ENCODE measurements at places on chromosomes 16 and 17.

DNA sequence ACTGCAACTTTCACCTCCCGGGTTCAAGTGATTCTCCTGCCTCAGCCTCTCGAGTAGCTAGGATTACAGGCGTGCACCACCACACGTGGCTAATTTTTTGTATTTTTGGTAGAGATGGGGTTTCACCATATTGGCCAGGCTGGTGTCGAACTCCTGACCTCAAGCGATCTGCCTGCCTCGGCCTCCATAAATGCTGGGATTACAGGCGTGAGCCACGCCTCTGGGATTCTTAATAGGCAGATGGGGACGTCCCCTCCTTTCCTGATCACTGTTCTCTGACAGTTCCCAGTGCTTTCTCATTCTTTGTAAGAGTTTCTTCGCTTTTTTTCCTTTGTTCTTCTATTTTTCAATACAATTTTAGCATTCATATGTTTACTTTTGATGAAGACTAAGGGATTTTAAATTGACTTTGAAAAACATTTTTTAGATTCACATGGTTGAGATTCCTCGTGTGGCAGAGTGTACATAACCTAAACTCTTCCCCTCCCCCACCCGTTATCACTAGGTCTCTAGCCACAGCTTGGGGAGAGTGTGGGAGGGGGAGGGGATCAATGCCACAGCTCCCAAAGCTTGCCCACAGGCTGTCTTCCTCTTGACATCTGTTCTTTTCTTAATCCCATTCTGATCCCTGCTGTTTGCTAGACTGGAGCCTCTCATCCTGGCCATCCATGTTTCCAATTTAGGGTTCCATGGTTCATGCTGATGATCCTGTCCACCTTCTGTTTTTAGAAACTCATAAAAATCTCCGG lies 11.0 kb downstream of the ADORA2B start:
- DNase-seq: no peak

DNA sequence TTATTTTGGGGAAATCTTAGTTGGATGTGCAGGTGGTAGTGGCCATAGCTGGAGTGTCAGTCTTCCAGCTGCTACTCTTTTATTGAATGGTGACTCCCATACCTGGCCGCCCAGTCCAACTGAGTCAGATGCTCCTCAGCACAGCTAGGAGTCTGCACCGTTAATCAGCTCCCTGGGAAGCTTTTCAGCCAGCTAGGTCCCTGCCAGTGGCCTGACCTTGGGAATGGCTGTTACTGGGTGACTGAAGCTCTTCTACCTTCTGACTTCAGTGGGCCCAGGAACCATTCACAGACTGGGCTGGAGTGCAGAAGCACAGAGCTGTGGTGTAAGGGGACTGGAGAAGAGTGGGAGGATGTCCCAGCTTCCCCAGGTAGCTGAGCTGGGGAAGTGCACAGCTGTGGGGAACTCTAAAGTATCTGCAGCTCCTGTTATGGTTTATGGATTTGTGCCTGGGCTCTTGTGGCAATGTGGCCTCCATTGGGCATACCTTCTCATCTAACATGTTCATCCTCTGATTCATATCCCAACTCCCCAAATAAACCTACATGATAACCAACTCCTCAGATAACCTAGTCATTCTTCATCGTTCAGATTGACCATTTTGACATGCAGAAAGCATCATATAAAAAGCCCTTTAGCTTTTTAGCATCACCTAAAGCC lies 14.0 kb downstream of the ALKBH5 start:
- no peak for DNase-seq

GRCh38 chr17:61574542-61575351 lies 16.3 kb downstream of the NACA2 start:
- DNase-seq: peak; percentile 40

- DNase-seq: no peak
Observed at GRCh38 chr17:82444284-82444893, 6.2 kb downstream of the CYBC1 start.

GRCh38 chr17:68346448-68346847 lies 55.2 kb downstream of the ARSG start:
- no peak for DNase-seq

GRCh38 chr17:44602390-44602789 lies 45.1 kb downstream of the FZD2 start:
- DNase-seq: no peak

DNA sequence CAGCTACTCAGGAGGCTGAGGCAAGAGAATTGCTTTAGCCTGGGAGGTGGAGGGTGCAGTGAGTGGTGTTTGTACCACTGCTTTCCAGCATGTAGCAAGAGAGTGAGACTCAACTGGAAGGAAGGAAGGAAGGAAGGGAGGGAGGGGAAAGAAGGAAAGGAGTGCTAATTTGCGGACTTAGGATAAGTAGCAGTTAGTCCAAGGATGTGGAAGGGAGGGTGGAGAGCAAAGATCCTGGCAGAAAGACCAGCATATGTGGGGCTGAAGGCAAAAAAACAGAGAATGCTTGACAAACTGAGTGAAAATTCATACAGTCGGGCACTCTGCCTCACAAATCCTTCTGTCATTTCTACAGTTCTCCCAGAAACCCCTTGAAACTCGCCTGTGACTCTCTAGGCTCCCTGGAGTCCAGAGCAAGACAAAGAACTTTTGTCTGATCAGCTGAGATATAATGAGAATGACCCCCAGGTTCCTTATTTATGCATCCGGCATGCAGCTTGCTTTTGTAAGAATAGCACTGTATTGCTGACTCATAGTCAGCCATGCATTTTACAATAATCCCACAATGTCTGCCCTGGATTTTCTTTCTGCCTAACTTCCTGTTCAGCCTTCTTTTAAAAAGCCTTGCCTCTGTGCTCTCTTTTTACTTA lies 31.5 kb downstream of the CDK5RAP3 start:
- no peak for DNase-seq

DNA sequence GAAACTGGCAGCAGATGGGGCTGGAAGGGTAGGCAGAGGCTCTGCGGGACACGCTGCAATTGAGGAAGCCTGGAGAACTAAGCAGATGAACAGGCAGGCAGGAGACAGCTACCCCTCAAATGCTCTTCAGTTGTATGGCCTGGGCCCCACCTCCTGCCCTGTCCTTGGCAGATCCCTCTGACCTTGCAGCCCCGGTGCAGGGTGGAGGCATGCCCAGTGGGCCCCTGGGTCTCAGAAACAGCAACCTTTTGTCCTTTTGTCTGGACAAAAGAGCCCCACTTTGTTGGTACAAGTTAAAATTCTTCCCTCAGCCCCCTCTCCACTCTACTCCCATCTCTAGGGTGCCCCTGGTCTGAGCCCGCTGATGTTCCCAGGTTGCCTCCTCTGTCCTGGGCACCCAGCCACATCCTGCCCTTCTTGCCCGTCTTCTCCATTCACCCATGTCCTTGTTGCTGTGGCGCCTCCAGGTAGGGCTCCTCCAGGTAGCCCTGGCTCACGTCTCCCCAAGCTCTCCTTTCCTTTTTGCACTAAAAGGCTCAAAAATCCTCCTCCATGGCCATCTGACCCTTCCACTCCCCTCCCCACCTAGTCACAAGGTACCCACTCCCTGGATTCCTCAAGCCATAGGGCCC lies 136.8 kb downstream of the CLEC16A start:
- no peak for DNase-seq

DNA sequence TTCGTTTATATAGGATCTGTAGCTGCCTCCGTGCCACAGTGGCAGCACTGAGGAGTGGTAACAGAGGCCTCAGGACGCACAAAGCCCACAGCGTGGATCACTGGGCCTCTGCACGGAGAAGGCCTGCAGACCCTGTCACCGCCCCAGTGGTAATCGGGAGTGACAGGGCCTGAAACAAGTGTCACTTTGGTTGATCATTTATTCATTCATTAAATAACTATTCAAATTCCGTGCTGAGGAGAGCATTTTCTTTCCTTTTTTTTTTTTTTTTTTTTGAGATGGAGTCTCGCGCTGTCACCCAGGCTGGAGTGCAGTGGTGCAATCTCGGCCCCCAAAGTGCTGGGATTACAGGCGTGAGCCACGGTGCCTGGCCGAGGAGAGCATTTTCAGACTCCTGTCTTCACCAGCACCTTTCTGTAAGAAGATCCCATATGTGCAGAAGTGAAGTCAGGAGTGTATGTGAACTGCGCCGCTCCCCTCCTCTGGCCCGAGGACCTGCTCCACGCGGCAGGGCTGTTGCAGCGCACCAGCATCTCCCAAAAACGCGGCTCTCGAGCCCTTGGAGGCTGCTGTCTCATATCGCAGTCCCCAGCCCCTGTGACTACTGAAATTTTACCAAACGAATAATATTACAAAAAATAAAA lies 44.9 kb upstream of the TRAP1 start:
- DNase-seq: no peak

- DNase-seq: no peak
Observed at GRCh38 chr17:76353004-76353598, 615 bp downstream of the PRPSAP1 start.

DNA sequence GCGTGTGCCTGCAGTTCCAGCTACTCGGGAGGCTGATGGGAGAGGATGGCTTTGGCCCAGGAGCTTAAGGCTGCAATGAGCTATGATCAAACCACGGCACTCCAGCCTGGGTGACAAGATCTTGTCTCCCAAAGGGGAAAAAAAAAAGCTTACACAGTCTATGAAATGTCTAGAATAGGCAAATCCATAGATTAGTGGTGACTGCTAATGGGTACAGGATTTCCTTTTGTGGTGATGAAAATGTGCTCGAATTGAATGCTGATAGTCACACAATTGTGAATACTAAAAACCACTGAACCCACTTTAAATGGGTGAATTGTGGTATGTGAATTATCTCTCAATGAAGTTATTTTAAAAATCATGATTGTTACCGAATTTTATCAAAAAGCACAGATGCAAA lies 14.9 kb downstream of the USP7 start:
- no peak for DNase-seq

- DNase-seq: peak; percentile 64
Observed at GRCh38 chr16:68715471-68715870, 21.6 kb upstream of the CDH1 start.

DNA sequence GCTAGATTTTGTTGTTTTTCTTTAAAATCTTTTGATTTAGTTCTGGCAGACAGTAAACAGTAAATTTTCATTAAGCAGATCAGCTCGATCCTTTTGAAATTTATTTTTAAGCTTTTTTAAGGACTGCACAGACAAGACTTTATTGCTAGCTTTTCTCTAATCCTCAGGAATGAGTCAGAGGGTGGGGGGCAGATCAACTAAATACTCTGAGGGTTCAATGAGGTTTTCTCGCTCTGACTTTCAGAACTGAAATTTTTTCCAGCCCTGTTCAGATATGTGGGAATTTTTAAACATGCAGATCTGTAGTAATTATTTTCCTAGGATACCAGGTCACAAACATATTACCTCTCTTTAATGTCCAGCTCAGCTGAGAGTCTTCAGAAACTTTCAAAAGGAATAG lies 977.2 kb downstream of the CDH11 start:
- DNase-seq: no peak

DNA sequence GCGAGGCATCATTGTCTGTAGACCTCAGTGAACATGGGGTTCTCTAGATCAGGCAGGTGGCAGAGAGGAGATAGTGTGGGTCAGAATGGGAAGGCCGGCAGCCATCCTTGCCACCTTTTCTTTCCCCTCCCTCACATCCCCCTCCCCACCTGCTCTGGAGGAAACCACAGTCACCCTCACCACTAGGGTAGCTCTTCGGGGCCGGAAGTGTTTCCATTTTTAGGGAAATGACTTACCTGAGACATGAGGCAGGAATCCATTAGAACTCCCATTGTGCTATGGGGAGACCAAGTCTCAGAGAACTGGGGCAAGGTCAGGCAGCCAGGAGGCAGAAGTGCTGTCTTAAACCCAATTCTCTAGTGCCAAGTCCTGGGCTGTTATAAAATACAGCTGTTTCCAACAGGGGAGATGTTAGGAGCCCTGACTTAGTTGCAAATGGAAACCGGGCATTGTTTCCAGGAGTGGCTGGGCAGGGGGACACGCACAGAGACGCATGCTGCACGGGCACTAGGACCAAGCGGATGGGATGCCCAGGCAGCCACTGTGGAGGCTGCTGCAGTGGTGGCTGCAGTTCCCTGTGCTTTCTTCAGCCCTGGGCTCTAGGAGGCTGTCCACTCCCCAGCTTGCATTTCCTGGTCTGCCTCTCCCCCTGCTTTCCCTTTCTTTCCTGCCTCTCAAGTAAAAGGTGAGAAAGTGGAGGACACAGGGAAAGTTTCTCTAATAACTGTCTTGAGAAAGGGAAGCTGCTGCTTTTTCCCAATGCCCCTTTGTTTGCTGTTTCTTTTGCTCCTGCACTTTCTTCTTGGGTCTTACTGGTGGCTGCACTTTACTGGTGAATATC lies 2.8 kb downstream of the HAS3 start:
- no peak for DNase-seq

GRCh38 chr16:57379579-57379978 lies 7.3 kb downstream of the CX3CL1 start:
- no peak for DNase-seq

- DNase-seq: no peak
Observed at GRCh38 chr16:67805718-67806427, 487 bp downstream of the RANBP10 start.

DNA sequence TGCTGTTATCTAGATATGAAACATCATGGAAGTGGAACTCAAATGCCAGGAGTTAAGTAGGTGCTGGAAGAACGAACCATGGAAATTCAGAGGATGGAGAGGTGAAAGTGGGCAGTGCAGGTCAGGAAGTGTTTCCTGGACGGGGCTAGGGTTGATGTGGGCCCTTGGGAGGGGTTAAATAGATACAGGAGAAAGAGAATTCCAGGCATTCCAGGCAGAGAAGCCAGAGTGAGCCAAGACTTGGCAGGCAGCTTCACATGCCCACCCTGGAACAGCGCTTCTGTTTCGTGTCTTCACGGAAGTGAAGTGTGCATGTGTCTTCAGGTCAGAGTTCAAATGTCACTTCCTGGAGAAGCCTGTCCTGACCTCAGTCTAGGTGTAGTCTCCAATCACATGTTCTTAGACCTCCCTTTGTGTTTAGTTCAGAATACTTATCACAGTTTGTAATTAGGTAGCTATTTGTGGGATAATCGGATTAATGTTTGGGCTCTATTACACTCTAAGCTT lies 41.3 kb downstream of the GP2 start:
- no peak for DNase-seq

GRCh38 chr17:71188811-71189492 lies 931.9 kb upstream of the SOX9 start:
- DNase-seq: peak; percentile 49

DNA sequence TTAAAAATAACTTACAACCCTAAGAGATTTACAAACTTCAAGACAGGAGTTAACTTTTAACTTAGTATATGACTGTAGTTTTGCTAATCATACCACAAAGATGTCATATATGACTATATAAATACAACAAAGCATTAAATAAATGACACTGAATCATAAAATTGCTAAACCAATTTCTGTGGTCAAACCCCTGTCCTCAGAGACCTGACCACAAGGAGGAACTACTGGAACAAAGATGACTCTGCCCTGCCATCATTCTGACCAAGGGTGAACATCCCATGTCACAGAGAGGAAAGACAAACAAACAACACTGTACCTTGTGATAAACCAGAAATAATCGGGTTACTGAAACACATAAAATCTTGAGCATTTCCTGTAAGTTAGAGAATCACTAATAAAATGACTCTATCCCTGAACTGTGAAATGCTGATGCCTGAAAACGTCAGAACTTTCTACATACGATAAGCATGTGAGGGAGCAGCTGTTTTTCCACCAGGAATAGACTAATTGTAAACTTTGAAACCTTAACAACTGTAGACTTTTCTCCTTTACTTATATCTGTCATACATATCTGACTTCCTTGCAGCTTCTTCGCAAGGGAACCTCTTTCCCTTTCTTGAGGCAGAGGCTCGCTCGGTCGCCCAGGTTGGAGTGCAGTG lies 47.9 kb downstream of the WDR59 start:
- DNase-seq: peak; percentile 36
